ENCODE measurements at places on chromosomes 7 and 10. TPM values are rescaled to one million over a fixed set of nuclear protein-coding genes. Genes with fewer than 3 reads are reported as not detected.

DNA sequence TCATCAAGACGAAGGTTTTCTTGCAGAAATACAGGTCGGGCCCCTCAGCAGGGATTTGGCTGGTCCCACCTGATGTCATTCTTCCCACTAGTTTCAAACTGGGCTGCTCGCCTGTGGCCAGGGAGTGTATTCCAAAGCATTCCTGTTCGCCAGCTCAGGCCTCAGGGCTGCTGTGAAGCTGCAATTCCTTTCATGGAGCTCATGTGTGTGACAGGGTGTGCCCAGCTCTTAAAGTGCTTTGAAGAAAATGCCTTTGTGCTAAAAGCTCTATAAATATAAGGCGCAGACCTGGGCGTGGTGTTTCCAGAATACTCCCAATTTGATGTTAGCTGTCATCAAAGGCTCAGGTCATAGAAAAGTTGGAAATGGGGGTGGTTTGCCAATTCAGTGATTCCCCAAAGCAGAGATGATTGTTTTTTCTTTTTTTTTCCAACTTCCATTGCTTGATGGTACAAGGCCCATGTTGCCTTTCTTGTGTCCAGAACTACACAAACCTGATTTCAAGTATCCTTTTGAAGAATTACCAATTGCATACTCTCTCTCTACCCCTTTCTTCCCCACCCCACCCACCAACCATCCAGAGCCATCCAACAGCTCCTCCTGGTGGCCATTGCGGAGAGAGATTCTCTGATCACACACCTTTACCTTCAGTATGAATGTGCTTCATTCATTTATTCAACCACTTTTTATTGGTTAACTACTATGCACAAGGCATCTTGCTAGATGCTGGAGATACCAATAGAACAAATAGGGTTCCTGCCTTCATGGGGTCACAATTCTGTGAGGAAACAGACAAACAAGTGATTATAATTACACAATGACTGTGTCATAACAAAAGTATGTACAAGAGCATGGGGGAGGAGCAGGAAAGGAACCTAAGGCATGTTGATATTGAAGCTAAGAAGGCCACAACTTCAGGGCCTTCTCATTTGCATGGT, 297.3 kb upstream of the LYZL1 start:
- DNase-seq, result no peak

Gene TEX47
- not detected for total RNA-seq

Gene CHAT
- not detected for total RNA-seq

- no peak for DNase-seq
These were observed 62.3 kb upstream of the CTBP2 start for GRCh38 chr10:125222515-125223308.

DNA sequence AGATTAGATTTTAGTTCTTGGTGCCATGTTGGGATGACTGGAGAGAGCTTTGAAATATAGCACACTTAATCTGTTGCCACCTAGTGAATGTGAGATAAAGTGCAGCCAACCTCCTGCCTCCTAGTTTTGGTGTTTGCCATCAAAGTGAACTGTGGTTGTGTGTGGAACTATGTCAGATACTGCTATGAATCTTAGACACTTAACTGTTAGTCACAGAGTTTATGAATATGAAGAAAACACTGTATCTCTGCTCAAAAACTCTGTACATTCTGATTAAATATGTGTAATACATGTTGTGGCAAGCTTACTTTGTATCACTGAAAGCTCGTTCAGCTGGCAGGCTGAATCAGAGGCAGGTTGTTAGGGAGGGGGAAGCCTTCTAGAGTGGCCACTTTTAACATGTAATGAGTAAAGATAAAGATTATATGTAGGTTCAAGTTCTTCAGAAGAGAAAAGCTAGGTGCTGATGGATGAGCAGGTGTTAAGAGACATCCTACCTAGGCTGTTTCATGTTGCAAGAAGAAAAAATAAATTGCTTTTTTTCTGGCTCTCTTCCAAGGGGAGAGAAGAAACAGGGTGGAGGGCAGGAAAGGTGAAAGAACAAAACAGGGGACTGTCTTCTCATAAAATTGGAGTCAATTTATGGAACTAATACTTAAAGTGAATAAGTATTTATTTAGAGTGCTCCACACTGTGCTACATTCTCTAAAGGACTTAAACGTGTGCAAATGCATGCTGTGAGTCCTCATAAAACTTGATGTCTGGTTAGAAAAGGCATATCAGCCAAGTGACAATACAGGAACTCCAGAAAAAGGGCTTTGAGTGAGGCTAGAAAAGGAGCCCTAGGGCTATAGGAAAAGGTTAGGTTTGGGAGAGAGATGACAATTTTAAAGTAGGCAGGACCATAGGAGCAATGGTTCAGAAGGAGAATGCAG, 14.1 kb upstream of the LAMB1 start:
- no peak for DNase-seq

Gene PIP
- not detected for total RNA-seq

Gene AKR1B15
- total RNA-seq, result not detected

Gene IQUB
- 0.54 TPM for total RNA-seq

- DNase-seq, result no peak
These were observed 67.5 kb downstream of the CUX1 start for GRCh38 chr7:101884671-101885596.

Gene CRYGN
- not detected for total RNA-seq

Data from Right ventricle myocardium inferior (tissue), 1 donor.